Stimulated activated CD8-positive, alpha-beta memory T cell treated with anti-CD3 and anti-CD28 coated beads, Interleukin-7, amount 100 ng/mL, for 4 hours (primary cell): ENCODE measurements at places on chromosomes 7 and 10.

- no peak for DNase-seq
Measured at GRCh38 chr7:64602518-64602917, 39.6 kb upstream of the ZNF680 start.

- peak; percentile 76 for DNase-seq
Measured at GRCh38 chr10:72260239-72260975, 13.3 kb upstream of the DDIT4 start.

GRCh38 chr10:55283031-55283430 lies 482.0 kb upstream of the PCDH15 start:
- no peak for DNase-seq

DNA sequence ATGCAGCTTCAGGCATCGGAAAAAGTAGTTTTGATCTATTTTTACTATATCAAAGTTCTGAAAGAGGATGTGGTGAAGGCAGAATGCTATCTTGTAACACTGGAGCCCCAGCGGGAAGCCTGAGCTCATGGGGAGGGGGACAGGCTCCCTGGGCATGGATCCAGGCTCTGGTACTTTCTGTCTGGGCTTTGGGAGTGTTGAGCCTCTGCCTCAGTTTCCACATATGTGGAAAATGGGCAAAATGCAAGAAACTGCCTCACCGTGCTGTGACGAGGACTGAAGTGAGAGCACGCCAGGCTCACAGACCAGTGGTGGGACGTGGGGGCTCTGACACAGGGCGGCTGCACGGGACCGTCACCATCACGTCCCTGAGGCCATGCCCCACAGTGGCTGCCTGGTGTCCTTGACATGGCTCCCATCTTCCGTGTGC lies 182.9 kb upstream of the SHH start:
- no peak for DNase-seq

GRCh38 chr10:103696411-103697145 lies 158.8 kb downstream of the SH3PXD2A start:
- peak; percentile 51 for DNase-seq

GRCh38 chr7:106561666-106562411 lies 99.1 kb downstream of the CCDC71L start:
- DNase-seq = no peak

DNA sequence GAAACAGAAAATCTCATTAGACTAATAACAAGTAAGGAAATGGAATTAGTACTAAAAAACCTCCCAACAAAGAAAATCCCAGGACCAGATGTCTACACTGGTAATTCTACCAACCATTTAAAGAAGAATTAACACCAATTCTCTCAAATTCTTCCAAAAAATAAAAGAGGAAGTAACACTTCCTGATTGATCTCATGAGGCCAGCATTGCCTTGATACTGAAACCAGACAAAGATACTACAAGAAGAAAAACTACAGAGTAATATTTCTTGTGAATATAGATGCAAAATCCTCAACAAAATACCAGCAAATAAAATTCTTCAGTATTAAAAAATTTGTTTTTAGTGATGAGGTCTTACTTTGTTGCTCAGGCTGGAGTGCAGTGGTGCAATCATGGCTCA lies 21.3 kb downstream of the GCK start:
- no peak for DNase-seq
